Activated naive CD8-positive, alpha-beta T cell treated with anti-CD3 and anti-CD28 coated beads, Interleukin-2, amount 10 ng/mL, durations not matched to agents 7 days and 5 days (primary cell): ENCODE measurements at places on chromosomes 16 and 17. TPM values are rescaled to one million over a fixed set of nuclear protein-coding genes. Genes with fewer than 3 reads are reported as not detected.

PAGR1 gene
- 29.8 TPM for total RNA-seq

KCNJ18 gene
- not detected for total RNA-seq

IL17C gene
- total RNA-seq, result not detected

MIS12 gene
- total RNA-seq, result 39.5 TPM

SOCS1 gene
- total RNA-seq, result 176 TPM

RAMP2 gene
- total RNA-seq, result not detected

ASGR1 gene
- 1.5 TPM for total RNA-seq

AANAT gene
- not detected for total RNA-seq
